ENCODE measurements at places on chromosomes 7 and 10.

GRCh38 chr7:2880051-2880450 lies 35.9 kb upstream of the GNA12 start:
- DNase-seq = no peak

GRCh38 chr7:123823898-123824753 lies 20.8 kb upstream of the HYAL4 start:
- no peak for DNase-seq

- no peak for DNase-seq
Observed at GRCh38 chr10:80137031-80137862, 4.7 kb downstream of the PLAC9 start.

GRCh38 chr10:6014241-6014761 lies 37.0 kb upstream of the IL15RA start:
- DNase-seq = peak; percentile 36

- no peak for DNase-seq
Observed at GRCh38 chr10:80090121-80090520, 11.7 kb downstream of the TMEM254 start.

- no peak for DNase-seq
Observed at GRCh38 chr10:21022821-21023220, 125.7 kb upstream of the NEBL start.
